Gastrocnemius medialis (tissue), 4 donors: ENCODE measurements at places on chromosomes 2 and 18. TPM values are rescaled to one million over a fixed set of nuclear protein-coding genes. Genes with fewer than 3 reads are reported as not detected.

GRCh38 chr2:13240789-13241487 lies 524.2 kb downstream of the TRIB2 start:
- H3K27me3 ChIP-seq: no peaks in the 10 kb centered on the region
- DNase-seq: no peak
- no peaks in the 10 kb centered on the region for H3K36me3 ChIP-seq
- no peaks in the 10 kb centered on the region for H3K4me1 ChIP-seq
- H3K4me3 ChIP-seq: no peak overlapping the region
- no peak overlapping the region for H3K27ac ChIP-seq

DNA sequence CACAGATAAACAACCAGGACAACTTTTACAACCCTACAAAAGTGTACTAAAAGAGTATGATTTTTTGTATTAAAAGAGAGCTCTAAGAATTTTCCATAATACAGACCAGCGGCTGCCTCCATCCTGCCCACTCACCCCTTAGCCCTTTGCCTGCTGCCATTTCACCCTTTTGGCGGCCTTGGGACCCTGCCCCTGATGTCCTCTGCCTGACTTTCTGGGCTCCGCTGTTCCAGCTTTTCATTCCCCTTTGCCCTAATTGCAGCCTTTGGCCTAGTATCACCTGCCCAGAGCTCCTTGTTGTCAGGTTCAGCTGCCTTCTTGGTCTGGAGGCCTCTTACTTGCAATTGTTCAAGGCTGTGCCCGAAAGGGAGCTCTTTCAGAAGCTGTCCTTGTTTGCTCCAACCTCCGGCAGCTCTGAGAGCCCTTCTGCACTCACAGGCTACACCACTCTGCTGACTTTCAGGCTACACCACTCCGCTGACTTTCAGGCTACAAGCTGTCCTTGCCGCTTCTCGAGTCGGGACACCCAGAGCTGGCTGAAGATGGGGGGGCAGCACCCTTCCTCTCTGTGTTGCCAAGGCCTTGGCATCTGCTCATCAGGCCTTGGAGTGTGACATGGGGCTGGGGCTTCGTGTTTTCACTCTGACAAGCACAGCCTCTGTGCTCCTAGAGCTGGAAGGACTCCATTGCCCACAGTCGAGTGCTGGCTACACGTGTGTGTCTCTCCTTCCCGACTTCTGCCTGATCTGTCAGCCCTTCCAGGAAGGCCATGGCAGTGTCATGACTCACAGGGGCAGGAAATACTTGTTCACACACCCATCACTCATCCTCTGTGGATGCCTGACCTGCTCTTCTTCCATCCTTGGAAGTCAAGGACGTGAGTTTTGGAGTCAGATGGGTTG lies 43.1 kb upstream of the HDAC4 start:
- H3K4me3 ChIP-seq: no peak overlapping the region
- peaks cover 13% of the 10 kb centered on the region for H3K27me3 ChIP-seq
- no peaks in the 10 kb centered on the region for H3K36me3 ChIP-seq
- peaks cover 13% of the 10 kb centered on the region for H3K4me1 ChIP-seq

GRCh38 chr2:108228537-108228936 lies 11.2 kb upstream of the SULT1C3 start:
- H3K4me1 ChIP-seq: no peaks in the 10 kb centered on the region
- H3K27me3 ChIP-seq: no peaks in the 10 kb centered on the region
- H3K36me3 ChIP-seq: no peaks in the 10 kb centered on the region
- H3K27ac ChIP-seq: no peak overlapping the region

DNA sequence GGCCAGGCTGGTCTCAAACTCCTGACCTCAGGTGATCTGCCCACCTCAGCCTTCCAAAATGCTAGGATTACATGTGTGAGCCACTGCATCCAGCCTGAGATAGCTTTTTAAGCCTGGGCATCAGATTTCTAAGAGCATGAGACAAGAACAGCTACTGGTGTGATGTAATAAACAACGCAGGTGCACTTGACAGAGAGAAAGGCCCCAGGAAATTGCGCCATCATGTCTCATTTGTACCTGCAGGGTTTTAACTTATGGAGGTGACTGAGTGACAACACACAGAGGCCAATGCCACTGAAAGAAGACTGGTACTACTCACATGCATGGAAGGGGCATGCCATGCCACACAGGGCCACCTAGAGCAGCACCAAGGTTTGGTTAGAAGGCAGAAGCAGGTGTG lies 209.4 kb downstream of the SP3 start:
- no peaks in the 10 kb centered on the region for H3K4me1 ChIP-seq
- DNase-seq: no peak
- H3K27me3 ChIP-seq: no peaks in the 10 kb centered on the region
- H3K36me3 ChIP-seq: no peaks in the 10 kb centered on the region
- no peak overlapping the region for H3K4me3 ChIP-seq
- H3K27ac ChIP-seq: no peak overlapping the region

DNA sequence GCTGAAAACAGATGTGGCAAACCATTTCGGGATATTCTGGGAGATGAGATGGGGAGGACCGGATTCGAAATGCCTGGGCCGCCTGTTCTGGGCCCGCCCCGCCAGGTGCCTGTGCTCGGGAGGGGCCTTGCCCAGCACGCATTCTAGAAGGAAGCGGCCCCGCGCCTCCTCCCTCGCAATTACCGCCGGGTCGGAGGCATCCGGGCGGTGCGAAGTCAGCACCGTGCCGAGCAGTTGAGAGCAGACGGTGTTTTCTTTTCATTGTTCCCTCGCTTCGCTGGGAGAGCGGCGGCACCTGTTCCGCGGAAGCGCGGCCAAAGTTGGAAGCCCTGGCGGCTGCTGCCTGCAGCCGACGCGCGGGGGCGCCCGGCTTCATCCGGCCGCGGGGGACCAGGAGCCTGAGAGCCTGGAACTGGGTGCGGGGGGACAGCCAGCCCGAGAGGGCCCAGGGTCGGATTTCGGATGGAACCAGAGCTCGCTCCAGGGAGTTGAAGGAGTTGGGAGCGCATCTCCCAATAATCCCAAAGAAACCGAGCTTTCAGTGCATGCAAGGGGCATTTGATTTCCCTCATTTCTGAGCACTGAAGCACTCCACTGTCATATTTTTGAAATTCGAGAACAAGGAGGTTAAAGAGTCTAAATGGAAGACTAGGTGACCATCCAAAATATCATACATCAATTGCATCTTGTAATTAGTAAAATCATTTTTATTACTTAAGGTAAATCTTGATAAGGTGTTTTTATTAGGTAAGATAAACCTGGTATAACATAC lies 241.8 kb upstream of the RAB12 start:
- peak overlapping the region; percentile 28 for H3K27ac ChIP-seq
- peak; percentile 35 for DNase-seq
- peaks cover 29% of the 10 kb centered on the region for H3K4me1 ChIP-seq
- no peaks in the 10 kb centered on the region for H3K27me3 ChIP-seq
- H3K4me3 ChIP-seq: peak overlapping the region; percentile 51

DNA sequence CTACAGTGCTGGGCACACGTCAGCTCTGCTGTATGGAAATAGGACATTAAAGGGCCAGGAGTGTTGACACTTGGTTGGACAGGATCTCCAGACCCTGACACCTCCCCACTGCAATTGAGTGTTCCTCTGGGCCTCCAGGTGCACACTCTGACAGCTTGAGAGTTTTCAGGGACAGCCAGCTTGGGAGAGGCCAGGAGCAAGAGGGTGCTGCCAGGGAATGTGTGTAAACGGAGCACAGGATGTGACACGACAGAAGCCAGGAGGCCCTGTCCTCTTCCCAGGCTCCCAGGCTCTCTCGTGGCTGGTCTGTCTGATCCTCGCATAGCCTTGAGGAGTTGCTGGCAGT lies 318.1 kb upstream of the HS6ST1 start:
- H3K4me1 ChIP-seq: no peaks in the 10 kb centered on the region
- no peak overlapping the region for H3K4me3 ChIP-seq
- no peaks in the 10 kb centered on the region for H3K36me3 ChIP-seq

DNA sequence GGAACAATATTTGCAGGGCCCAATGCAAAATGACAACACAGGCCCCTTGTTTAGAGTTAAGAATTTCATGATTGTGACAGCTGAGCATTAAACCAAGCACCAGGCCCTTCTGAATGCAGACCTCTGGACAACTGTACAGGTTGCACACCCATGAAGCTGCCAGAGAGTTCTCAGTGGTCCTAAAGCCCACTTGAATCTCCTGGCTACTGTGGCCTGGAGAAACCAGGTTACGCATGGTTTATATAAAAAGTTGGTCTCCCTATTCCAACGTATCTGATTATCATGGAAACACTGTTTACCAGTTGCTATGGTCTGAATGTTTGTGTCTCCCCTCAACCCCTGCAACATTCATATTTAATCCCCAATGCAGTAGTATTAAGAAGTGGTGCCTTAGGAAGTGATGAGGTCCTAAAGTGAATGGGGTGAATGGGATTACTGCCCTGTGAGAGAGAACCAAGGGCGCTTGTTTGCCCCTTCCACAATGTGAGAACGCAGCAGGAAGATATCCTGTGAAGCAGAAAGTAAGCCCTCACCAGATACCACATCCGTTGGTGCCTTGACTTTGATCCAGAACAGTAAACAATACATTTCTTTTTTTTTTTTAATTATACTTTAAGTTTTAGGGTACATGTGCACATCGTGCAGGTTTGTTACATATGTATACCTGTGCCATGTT lies 48.0 kb upstream of the ANXA4 start:
- DNase-seq: no peak
- H3K4me1 ChIP-seq: no peaks in the 10 kb centered on the region
- H3K4me3 ChIP-seq: no peak overlapping the region

- no peaks in the 10 kb centered on the region for H3K36me3 ChIP-seq
- no peak overlapping the region for H3K27ac ChIP-seq
- H3K27me3 ChIP-seq: no peaks in the 10 kb centered on the region
- DNase-seq: no peak
- H3K4me3 ChIP-seq: no peak overlapping the region
Measured at GRCh38 chr2:170322140-170322766, 144.3 kb downstream of the MYO3B start.

GRCh38 chr2:122307763-122308162 lies 552.3 kb downstream of the TSN start:
- H3K27me3 ChIP-seq: no peaks in the 10 kb centered on the region
- no peak overlapping the region for H3K4me3 ChIP-seq
- no peaks in the 10 kb centered on the region for H3K36me3 ChIP-seq
- no peak overlapping the region for H3K27ac ChIP-seq

- H3K4me3 ChIP-seq: no peak overlapping the region
- H3K27ac ChIP-seq: no peak overlapping the region
- H3K27me3 ChIP-seq: no peaks in the 10 kb centered on the region
- no peaks in the 10 kb centered on the region for H3K36me3 ChIP-seq
- DNase-seq: no peak
- no peaks in the 10 kb centered on the region for H3K4me1 ChIP-seq
Measured at GRCh38 chr18:66819235-66819634, 215.3 kb upstream of the CDH19 start.

GRCh38 chr18:48742706-48743475 lies 204.1 kb downstream of the CTIF start:
- no peaks in the 10 kb centered on the region for H3K27me3 ChIP-seq
- no peak overlapping the region for H3K4me3 ChIP-seq
- H3K36me3 ChIP-seq: no peaks in the 10 kb centered on the region
- H3K27ac ChIP-seq: peak overlapping the region; percentile 52
- DNase-seq: peak; percentile 26

The ZNF521 gene
- 5.0 TPM for total RNA-seq

The FER1L5 gene
- not detected for total RNA-seq

The KDM3A gene
- total RNA-seq: 20.7 TPM

The FBXO48 gene
- 1.2 TPM for total RNA-seq

The CHST9 gene
- total RNA-seq: not detected

The PDK1 gene
- total RNA-seq: 23.8 TPM

The PLA2R1 gene
- 0.34 TPM for total RNA-seq
